ENCODE measurements at places on chromosomes 6 and 20.

GRCh38 chr6:138007014-138007472 is 100.2 kb downstream of the PERP start:
- no peak for DNase-seq

GRCh38 chr20:63107449-63108200 is 100.9 kb upstream of the BHLHE23 start:
- no peak for DNase-seq

DNA sequence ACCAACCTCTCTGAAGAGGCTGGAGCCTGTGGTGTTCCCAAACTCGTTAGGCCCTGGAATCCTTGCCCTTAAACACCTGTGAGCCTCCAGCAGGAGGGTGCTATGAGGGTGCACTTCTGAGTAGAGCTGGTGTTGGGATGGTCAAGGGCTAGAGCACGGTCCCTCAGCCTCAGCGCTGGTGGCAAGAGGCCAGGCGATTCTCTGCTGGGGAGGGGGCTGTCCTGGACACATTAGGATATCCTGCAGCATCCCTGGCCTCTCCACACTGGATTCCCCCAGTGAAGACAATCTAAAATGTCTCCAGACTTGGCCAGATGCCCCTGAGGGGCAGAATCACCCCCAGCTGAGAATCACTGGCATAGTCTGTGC is 157.8 kb downstream of the SYCP2 start:
- no peak for DNase-seq

DNA sequence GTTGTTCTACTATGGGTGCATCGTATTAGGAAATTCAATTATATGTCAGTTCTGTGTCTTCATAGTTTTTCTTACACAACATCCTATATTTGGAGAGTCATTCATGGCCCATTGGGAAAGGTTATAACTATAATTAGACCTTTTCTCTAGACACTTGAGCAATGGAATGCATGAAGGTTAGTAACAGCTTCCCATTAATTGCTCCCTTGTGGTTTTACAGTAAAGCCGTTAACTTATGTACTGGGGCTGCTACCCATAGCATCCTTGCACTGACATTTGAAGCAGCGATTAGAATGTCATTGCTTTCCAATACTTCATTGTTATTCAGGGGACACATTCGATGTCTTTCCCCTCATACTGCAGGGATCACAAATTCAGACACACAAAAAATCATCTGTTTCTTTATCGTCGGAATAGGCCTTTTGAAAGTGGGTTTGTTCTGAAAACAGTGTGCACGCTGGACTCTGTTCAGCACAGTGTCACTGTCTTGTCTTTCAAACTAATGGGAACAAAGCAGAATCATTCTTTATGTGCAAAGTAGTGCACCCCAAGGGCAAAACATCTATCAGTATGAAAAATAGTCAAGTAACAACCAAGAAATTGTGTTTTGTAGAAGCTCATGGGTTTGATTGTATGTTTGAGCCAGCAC is 634.3 kb upstream of the MAP3K7 start:
- DNase-seq: no peak

- no peak for DNase-seq
Observed at GRCh38 chr20:23047738-23048214, 1.7 kb downstream of the THBD start.

GRCh38 chr6:96613291-96613999 is 50.5 kb downstream of the FHL5 start:
- DNase-seq: no peak
